ENCODE measurements at places on chromosomes 5 and 9.

GRCh38 chr5:81852291-81853029 lies 101.6 kb upstream of the SSBP2 start:
- DNase-seq: no peak

DNA sequence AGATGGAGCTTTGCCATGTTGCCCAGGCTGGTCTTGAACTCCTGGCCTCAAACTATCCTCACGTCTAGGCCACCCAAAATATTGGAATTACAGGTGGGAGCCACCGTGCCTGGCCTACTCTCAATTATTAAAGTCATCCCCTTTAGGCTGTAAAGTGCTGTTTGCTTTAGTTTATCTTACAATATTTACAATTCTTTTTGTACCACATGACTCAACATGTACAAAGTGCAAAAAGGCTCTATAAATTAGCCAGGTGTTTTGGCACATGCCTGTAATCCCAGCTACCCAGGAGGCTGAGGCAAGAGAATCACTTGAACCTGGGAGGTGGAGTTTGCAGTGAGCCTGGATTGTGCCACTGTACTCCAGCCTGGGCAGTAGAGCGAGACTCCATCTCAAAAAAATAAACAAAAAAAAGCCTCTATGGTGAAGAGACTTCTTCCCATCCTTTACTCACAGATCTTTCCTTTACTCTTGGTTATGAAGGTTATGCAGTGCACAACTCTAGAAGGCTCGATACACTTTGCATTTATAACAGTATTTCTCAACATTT lies 28.5 kb upstream of the MLLT3 start:
- no peak for DNase-seq

DNA sequence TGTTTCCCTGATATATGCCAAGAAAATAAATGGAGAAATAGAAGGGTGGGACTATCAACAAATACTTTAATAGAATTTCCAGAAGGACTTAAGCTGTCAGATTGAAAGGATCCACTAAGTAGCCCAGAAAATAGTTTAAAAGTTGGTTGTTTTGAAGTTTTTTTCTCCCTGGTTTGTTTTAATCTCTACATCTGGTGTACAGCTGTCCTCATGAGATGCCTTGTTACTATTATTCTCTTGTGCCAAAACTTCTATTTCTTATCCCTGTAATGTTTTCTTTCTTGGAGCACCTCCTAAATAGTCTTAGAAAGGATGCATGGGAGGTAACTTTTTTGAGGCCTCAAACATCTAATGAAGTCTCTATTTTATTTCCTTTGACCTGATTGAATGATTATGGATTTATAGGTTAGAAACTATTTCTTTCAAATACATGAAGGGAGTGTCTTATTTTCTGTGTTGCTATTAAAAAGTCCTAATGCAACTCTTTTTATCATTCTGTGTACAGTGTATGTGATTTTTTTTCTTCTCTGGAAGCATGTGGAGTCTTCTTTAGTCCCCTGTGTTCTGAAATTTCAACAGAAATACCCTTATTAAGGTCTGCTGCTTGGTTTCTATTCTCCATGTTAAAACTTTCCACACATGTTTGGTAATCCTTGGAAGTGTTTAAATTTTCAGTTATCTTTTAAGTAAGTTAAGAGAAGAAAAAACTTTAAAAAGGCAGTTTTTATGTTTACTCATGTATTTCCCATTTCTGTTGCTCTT lies 140.0 kb upstream of the CDKN2B start:
- no peak for DNase-seq

DNA sequence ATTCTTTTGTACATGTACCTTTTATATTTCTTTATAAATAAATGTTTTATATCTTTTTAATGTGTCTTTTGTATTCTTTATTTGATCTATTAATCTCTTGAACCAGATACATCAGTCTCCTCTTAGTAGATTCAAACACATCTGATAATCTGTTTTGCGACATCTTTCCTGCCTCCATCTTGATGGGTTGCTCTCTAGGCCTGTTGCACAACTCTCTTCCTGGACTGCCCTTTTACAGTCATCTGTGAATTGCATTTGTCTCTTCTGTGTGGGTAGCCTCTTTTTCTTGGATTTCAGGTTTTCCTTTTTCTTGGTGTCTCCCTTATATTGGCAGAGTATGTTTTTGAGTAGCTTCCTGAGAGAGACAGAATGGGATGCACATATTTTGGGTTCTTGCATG lies 6.2 kb downstream of the ZFYVE16 start:
- DNase-seq: no peak

DNA sequence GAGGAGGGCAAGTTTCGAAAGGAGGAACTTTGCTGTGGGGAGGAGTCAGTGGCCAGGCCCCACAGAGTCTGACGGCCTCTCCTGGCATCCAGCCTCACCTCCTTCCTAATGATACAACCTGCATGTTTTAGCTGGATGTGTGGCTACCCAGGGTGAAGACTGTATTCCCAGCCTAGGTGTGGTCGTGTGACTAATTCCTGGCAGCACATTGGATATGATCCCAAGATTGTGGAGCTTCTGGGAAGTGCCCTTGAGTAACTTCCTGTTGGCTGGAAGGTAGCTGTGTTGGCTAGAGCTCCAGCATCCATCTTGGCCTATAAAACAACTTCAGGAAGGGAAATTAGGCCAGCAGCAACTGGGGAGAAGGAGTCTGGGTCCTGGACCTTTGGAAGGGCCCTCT lies 19.0 kb upstream of the LPCAT1 start:
- DNase-seq: no peak

DNA sequence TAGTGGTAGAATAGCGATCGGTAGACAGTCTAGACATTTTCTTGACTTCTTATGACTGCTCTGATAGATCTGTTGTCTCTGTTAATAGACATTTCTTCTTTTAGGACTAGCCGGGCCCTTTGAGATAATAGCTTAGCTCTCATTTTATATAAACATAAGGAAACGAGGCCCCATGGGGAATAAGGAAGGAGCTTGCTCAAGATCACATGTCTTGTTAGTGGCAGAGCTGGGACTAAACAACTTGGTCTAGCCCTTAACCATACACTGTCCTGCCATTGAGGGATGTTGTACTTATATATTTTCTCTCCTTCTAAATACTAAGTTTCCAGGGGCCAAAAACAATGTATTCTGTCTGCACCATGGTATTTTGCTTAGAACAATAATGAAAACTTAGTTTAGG lies 140.0 kb downstream of the GCNT1 start:
- no peak for DNase-seq

DNA sequence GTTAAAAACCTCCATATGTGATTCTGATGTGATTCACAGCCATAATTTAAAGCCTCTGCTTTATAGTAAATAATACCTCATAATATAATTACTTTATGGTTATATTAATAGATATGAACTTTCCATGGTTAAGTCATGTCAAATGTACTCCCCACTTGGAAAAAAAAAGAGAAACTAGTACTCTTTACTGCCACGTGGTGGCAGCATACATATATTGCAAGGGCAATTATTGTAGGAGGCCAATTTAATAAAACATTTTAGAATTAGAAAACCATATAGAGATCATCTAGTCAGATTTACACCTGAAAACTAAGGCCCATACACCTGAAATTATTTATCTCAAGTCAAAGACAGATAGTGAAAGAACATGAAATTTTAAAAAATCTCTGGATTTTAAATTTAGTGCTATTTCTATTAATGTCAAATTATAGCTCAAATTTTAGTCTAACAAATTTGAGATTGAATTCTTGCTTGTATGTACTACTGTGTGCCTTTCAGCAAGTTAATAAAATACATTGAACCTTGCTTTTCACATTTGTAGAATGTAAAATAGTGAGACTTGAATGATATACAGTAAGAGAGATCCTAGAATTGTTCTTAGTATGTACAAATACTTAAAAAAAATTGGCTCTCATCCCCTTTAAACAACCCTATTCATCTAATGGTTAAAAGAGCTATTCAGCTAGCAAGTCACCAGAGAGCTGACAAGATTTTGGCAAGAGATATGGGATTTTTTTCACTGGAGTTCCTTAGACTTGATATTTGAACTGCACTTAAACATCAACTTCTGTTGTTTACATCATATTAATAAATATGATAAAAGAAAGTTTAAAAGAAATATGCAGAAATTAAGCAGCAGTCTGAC lies 603.8 kb downstream of the TLE4 start:
- no peak for DNase-seq

DNA sequence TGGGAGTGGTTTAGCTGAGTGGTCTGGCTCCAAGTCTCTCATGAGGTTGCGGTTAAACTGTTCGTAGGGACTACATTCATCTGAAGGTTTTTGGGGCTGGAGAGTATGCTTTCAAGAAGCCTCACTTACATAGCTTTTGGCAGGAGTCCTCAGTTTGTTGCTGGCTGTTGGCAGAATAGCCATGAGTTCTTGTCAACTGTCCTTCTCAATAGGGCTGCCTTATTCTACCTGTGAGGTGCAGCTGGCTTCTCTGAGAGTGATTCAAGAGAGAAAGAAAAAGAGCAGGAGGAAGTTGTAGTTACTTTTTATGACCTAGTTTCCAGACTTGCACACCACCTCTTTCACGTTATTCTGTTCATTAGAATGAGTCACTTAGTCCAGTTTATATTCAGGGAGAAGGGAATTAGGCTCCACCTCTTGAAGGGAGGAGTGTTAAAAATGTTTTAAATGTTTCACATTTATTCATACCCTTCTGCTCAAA lies 33.2 kb downstream of the YTHDC2 start:
- no peak for DNase-seq

DNA sequence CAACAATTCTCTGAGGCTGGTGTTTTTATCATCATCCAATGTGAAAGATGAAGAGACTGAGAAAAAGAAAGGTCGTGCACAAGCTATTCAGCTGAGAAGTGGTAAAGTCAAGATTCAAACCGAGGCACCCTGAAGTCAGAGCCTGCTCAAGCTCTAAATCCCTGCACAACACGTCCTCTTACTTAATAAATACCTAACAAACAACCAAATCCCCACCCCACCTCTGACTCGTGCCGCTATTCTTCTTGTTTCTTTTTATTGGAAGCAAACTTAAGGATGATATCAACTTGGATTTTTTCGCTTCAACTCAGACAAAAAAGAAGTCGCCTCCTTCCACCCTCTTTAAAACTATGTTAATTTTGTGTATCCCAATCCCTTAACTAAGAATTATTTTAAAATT lies 140.2 kb downstream of the CEP120 start:
- no peak for DNase-seq

DNA sequence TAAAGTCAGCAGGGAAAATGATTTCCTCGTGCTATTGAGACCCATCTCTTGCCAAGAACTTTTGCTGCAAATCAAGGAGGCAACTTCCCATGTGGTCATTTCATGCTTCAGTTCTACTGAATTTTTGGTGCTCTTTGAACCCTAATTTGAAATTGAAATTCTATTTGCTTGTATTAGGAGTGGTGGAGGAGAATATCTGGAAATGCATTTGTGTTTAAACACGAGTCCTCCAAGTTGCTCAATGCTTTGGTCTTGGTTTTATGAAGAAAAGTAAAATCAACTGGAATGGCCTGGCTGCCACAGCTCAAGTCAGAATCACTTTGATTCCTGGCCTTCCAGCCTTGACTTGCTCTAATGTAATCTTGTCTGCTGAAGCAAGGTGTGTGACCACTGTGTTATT lies 613.2 kb downstream of the TLE1 start:
- DNase-seq: no peak

DNA sequence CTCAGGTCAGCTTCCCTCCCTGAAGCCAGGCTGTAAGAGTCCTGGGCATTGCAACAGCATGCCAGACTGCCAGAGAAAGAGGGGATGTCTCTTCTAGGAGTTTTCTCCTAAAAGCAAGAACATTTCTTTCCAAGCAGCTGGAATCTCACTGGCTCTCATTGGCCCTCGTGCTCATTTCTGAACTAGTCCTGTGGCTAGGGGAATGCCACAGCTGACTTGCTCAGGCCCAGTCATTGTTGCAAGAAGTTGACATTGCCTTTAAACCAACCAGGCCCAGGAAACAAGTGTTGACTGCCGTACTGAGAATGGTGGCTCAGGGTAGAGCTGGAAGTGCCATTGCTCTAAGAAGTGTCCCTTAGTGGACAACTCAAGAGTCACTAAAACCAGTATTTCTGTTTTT lies 15.0 kb upstream of the CEP120 start:
- no peak for DNase-seq

GRCh38 chr5:66615894-66616293 lies 19.7 kb downstream of the MAST4 start:
- DNase-seq: no peak

All from T1000 (cell line).